ENCODE measurements at places on chromosomes 7 and 10.

- DNase-seq: no peak
These were observed 30.1 kb upstream of the PRTFDC1 start for GRCh38 chr10:24982319-24983112.

DNA sequence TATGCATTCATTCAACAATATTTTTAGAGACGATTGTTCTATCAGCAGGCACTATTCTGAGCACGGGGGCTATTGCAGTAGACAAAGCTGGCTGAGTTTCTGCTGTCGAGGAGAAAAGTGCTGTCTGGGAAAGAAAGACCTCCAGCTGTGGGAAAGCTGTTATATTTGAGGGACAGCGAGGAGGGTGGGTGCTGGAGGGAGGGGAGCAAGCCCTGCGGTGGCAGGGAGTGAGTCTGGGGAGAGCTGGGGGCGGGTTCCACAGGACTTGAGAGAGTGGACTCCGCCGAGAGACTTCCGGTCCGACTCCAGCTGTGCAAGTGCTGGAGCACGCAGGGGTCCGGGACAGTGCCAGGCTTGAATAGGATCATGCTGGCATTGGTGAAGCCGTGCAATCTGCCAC lies 602.1 kb upstream of the FOXK1 start:
- DNase-seq: no peak

- DNase-seq: no peak
These were observed 35.4 kb downstream of the CPED1 start for GRCh38 chr7:121023683-121024511.

- DNase-seq: no peak
These were observed 170.0 kb downstream of the IMMP2L start for GRCh38 chr7:111392294-111392693.

GRCh38 chr7:139153832-139154231 lies 44.3 kb upstream of the ZC3HAV1 start:
- peak; percentile 93 for DNase-seq
